ENCODE measurements at places on chromosomes 3 and 15. TPM values are rescaled to one million over a fixed set of nuclear protein-coding genes. Genes with fewer than 3 reads are reported as not detected.

- no peak for DNase-seq
Observed at GRCh38 chr3:42183991-42184632, 81.9 kb downstream of the CCK start.

DNA sequence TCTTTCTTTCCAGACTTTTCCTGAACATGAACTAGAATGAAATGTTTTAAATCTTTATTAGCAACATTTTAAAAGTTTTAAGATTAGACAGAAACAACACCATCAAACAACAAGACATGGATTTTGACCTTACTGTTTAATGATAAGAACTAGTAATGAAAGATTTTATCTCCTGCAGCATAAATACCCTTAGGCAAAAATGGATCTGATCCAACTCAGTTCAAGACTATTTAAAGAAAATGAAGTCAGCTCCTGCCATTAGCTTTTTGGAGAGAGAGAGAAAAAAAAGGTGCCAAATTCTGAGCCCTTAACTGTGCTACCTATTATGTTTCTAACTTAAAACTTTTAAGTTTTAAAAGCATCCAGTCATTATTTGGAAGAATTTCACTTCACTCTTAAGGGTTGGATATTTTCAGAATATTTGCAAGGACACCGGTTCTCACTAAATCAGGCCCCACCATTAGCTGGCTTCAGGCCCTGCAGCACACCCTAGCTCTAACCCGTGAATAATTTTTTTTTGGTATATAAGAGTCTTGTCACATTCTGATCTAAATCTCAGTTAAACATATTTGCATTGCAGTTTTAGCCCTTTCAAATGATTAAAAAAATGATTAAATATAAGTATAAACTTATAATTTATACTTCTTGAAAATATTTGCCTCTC is 60.0 kb downstream of the NR1I2 start:
- no peak for DNase-seq

GRCh38 chr3:150177673-150178381 is 207.1 kb upstream of the PFN2 start:
- no peak for DNase-seq

GRCh38 chr3:36796161-36796560 is 31.8 kb upstream of the DCLK3 start:
- no peak for DNase-seq

Gene DLEC1
- total RNA-seq, result not detected

Gene VEPH1
- total RNA-seq, result 10.3 TPM

Gene PYGO1
- total RNA-seq, result 9.0 TPM

Gene LYZL4
- not detected for total RNA-seq
